ENCODE measurements at places on chromosomes 3 and 15. TPM values are rescaled to one million over a fixed set of nuclear protein-coding genes. Genes with fewer than 3 reads are reported as not detected.

- no peak for DNase-seq
These were observed 636.0 kb upstream of the TBL1XR1 start for GRCh38 chr3:177833332-177833731.

- DNase-seq: no peak
These were observed 69.8 kb downstream of the CD200R1L start for GRCh38 chr3:112776836-112777235.

DNA sequence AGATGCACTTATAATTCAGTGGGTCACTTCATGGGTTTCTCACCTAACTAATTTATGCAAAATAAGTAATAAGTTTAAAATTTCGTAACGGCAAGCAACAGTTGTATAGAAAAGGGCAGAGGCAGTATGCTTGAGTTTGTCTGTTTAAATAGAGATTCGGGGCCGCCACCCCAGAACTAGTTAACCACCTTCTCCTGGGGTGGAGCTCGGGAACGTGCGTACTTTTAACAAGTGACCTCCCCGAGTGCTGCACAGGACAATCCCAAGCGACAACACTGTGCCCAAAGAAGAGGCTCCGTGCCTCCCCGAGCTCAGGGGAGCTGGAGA lies 439 bp downstream of the SSR3 start:
- no peak for DNase-seq

DNA sequence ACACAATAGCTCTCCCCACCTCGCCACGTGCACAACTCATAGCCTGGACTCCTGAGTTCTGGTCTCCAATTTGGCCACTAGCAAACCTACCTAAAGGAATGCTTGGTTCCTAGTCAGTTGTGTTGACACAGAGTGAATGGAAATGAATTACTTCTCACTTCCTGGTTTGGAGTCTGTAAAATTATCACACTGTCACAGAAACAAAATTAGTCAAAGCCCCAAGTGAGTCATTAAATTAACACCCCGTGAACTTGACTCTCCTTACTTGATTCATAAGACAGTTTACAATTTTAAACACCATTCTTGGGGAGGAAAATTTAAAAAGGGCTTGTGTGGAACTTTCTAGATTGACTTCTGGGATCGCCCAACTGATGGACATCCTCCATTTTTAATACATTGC lies 276.2 kb upstream of the CTNNB1 start:
- DNase-seq: no peak

GRCh38 chr3:127035677-127036076 lies 52.8 kb downstream of the PLXNA1 start:
- no peak for DNase-seq

DNA sequence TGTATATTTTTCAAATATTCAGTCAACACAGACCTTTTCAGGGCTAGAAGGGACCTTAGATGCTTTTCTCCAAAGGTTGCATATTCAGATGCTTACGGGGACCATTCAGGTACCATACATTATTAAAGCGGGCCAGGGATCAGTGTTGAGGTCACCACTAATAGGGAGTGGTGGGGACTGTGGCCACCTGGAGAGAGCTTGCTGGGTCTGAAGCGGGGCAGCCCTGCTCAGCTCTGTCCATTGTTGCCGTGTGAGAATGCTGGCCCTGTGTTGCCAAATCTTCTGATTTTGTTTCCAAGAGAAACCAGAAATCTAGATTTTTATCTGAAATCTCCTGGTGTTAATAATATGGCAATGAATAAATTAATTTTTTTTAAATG lies 23.7 kb downstream of the ABHD2 start:
- no peak for DNase-seq

DNA sequence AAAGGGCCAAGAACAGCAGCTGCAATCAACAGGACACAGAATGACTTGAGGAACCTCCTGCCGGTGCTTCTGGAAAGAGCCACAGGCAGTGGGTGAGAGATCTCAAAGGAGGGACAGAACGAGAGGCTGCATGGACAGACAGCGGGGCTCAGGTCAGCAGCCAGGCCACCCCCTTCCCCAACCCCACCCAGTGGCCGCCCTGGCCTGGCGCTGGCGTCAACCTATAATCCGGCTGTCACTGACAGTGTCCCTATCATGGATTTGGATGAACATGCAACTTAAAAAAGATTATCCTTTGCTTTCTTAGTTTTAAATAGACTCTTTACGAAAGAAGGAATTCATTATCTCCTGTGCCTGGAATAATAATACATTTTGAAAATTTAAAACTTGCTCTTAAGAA lies 54.1 kb downstream of the TRPM1 start:
- DNase-seq: no peak

- DNase-seq: no peak
These were observed 8.6 kb downstream of the VPS18 start for GRCh38 chr15:40902605-40903561.

DNA sequence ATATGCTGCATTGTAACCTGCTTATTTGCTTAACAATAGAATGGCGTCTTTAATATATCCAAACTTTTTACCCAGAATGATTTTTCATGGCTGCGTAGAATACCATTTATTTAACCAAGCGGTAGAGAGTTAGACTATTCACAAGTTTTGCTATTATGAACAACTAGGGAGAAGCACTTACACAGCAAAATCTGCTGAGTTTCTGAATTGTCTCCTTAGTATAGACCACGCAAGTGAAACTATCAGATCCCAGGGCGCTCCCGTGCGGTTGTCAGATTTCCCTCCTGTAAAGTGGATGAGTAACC lies 12.6 kb upstream of the ADPGK start:
- DNase-seq: no peak

DNA sequence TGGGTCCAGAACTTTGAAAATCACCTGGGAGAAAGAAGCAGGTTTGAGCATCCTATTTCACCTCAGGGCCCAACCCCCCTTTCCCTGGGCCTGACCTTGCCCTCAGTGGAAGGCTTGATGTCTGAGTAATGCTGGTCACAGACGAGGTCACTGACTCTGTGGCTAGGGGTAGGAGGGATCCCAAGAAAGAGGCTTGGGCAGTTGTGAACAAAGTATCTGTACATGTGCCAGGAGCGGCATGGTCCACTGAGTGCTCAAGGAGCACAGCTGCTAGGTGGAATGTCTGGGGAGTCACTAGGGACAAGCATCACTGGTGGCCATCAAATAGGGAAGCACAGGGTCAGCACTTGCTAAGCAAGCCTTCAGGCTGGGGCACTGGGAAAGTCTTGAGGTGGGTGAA lies 7.3 kb downstream of the CCDC71 start:
- DNase-seq: no peak

DNA sequence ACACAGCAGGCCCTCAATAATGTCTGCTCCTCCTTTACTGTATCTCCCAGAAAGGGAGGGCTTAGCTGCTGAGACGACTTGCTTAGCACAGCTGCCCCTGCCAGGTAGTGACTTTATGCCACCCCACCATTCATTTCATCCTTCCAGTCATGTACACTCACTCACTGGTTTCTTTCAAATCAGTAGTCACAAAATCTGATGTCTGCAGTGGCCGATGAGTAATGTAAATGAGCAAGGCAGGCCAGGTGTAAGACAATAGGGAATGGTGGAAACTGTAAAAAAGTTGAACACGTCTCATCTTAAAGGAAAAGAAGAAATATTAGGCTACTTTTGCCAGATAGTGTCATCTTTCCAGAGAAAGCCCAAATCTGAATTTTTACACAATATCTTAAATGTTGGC lies 207.6 kb upstream of the PRICKLE2 start:
- DNase-seq: no peak

DNA sequence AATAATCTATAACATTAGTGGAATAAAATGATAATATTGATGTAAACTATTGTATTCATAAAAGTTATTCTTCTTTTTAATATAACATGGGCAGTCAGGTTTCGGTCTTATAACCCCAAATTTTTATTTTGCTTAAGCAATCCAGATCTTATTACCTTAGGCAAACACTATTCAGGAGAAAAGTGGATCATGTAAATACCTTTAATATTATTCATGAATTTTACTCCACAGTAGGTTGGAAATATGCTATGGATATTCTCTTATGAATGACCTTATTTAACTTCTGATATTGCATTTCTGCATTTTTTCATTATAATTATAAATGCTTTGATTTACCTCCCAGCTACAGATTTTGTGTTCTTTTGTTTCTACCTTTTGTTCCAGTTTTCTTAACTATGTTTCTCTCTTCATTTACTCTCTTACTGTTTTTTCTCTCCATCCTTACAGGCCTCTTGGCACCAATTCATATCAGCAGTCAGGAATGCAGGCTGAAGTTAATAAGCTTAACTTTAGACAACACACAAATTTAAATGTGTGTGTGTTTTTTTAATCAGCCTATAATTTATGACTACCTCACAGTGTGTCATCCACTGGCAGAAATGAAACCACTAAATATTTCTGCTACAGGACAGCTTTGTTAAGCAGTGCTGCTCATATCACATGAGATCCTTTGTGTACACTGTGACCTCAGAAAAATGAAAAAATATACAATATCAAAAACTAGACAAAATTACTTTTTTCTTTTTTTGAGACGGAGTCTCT lies 111.0 kb downstream of the NSUN3 start:
- no peak for DNase-seq

- no peak for DNase-seq
These were observed 143.8 kb upstream of the ABHD17C start for GRCh38 chr15:80551348-80551747.

DNA sequence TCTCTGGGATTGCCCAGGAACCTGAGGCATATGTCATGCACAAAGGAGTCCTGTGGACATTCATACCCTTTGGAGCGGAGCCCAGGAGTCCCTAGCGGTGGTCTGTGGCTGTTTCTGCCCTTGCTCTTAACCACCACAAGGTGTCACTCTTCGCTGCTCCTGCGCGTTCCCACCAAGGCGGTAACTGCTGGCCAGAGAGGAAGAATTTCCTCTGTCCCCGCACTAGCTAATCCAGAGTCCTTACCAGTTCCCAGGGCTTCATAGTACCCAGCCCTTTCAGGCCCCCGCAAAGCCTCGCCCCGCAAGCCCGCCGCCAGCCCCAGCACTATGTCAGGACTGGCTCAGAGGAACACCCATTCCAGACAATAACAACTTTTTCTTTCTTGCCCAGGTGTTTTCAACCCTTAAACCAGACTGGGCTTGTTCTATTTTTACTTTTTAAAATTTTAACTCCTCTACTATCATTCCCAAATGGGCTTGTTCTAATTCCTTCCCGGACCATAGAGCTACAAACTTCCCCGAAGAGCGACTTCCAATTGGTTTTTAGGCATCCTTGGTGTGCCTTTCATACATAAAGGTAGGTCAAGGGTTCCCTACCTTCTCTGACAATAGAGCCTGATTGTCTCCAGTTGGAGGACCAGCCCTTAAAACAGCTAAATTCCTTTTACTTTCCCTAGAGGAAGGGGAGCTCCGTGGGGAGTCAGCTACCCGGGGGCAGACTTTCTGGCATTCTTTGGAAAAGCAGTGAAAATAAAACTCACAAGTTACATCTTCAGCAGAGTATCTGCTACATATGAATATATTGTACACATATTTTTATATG lies 31.8 kb upstream of the ZNF774 start:
- DNase-seq: peak; percentile 81

DNA sequence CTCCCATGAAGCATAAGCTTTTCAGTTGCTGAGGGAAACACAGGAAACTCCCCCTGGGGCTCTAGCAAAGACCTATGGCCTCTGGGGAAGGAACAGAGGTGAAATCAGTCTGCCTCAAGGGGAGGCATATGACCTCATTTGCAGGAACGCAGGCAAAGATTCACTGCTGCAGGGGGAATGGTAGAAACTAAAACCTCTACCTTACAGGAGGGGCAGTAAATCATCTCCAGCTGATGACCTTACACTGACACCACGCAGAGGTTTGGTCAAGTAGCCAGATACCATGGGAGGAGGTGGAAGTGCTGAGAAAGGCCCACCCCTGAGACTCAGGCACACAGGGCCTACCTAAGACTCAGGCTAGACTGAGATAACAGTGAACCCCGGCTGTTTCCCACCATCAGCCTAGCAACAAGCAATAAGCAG lies 81.1 kb downstream of the RAD18 start:
- no peak for DNase-seq

DNA sequence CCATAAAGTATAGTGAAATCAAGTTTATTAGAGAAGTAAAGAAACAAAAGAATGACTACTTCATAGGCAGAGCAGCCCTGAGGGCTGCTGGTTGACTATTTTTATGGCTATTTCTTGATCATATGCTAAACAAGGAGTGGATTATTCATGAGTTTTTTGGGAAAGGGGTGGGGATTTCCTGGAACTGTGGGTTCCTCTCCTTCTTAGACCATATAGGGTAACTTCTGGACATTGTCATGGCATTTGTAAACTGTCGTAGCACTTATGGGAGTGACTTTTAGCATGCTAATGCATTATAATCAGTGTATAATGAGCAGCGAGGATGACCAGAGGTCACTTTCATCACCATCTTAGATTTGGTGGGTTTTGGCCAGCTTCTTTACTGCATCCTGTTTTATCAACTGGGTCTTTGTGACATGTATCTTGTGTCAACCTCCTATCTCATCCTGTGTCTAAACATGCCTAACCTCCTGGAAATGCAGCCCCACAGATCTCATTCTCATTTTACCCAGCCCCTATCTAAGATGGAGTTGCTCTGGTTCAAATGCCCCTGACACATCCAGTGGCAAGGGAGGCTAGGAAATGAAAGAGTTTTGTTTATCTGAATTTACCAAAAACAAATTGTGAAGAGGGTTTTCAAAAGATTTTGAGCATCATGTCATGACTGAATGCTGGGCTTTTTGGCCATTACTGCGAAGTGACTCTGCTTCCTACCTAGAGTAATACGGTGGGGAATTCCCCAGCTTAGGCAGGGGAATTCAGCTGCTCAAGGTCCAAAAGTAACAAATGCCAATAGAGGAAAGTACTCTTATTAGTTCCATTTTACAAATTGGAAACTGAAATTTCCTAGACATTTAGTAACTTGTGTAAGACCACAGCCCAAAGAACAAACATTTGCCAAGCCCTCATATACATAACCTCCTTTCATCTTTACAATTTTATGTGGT lies 6.2 kb upstream of the SPSB4 start:
- DNase-seq: no peak

DNA sequence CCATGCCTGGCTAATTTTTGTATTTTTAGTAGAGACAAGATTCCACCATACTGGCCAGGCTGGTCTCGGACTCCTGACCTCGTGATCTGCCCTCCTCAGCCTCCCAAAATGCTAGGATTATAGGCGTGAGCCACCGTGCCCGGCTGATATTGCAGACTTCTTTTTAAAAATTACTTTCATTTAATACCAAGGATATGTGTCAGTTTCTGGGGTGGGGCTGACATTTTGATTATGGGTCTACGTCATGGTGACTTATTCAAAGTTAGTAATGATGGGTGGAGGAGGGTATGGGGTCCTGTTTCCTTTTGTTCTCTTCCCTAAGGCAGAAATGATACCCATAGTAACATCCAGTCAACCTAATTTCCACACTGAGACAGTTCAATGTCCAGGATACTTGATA lies 34.7 kb downstream of the GBE1 start:
- DNase-seq: no peak

REC114 gene
- not detected for polyA plus RNA-seq

GOLGA6L7 gene
- 0.08 TPM for polyA plus RNA-seq

TMEM207 gene
- 22.3 TPM for polyA plus RNA-seq

CCR8 gene
- not detected for polyA plus RNA-seq

SNTN gene
- not detected for polyA plus RNA-seq

GABRG3 gene
- 2.4 TPM for polyA plus RNA-seq

PARP15 gene
- 0.25 TPM for polyA plus RNA-seq

NEK10 gene
- polyA plus RNA-seq: 2.1 TPM

ABHD5 gene
- polyA plus RNA-seq: 23.0 TPM

Measured in right renal cortex interstitium (tissue), 3 donors.